HFFc6 (cell line): ENCODE measurements at places on chromosomes 11 and 22.

DNA sequence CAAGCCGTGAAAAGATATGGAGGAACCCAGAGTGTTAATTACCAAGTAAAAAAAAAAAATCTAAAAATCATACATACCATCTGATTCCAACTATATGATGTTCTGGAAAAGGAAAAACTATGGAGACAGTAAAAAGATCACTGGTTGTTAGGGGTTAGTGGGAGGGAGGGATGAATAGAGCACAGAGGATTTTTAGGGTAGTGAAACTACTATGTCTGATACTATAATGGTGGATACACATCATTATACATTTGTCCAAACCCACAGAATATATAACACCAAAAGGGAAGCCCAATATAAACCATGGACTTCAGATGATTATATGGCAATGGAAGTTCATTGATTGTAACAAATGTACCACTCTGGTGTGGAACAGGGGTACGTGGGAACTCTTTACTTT is 74.1 kb downstream of the ENTHD1 start:
- no peak for DNase-seq

GRCh38 chr22:22943521-22944267 is 56.1 kb downstream of the IGLL5 start:
- no peak for DNase-seq

- peak; percentile 79 for DNase-seq
These were observed 71.7 kb upstream of the EED start for GRCh38 chr11:86172894-86173293.

GRCh38 chr11:3049430-3050243 is 7.6 kb downstream of the CARS1 start:
- peak; percentile 96 for DNase-seq

DNA sequence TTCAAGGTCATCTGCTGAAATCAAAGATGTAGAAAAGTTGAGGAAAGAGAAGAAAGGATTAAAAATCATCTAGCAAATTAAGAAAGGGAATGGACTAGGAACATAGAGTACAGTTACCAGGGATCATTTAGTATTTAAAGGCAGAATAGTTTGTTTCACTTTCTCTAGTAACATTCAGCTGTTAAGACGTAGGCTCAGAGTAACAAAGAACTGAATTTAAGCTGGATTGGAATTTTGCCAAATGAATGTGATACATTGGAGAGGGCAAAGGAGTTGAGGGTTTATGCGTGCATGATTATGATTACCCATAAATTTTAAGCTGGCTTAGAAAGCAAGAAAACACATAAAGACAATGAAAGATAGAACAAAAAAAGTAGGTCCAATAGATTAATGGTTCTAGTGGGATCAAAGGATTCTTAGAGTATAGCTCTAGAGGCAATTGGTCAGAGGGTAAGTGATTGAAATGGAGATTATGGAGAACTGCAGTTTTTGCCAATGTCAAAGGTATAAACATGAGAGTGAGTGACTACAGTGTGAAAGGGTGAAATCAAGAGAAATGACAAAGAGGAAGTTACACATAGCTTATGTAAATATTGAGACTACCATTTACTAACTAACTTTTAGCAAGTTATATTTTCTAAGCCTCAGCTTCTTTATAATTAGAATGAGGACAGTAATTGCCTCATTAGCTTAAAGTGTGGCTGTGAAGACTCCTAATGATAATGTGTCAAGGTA is 190.0 kb downstream of the GRIA4 start:
- DNase-seq: no peak

- no peak for DNase-seq
These were observed 58.4 kb downstream of the EFCAB6 start for GRCh38 chr22:43753688-43754087.

- no peak for DNase-seq
These were observed 326.4 kb downstream of the GUCY1A2 start for GRCh38 chr11:106691807-106692365.

DNA sequence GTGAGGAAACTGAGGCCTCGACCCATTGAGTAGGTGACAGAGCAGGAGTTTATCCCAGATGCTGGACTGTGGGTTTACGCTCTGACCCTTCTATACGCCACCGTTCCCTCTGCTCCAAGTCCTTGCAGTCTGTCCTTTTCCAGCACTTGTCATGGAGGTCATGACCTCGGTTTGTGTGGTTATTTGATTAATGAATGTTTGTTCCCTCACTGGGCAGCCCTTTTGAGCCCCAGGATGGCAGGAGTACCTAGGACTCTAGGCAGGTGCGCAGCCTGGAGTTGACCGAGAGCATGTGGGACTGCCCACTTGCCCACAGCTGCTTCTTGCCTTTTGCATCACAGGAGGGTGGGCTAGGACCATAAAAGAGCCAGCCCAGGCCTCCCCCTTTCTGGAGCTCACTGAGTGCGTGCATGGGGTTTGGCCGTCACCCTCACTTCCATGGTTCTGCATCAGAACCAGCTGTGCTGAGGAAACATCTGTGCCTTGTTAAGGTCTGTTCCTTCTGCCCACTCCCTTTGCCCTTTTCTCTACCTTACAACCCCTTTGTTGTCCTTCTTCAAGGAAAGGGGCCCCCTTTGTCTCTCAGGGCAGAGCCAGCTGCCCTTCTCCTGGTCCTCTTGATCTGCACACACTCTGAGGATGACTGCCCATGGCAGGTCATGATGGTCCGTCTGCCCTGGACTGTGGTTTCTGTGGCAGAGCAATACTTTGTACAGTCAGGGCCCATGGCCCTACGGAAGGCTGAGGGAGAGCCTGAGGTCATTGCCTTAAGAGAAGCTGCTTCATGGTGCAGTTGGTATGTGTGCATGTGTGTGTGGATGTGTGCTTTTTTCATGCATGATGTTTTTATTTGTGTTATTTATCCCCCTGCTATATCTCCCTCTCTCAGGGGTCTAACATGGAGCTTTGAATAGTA is 38.2 kb downstream of the BMAL1 start:
- no peak for DNase-seq

GRCh38 chr22:19050117-19050516 is 72.1 kb downstream of the DGCR2 start:
- DNase-seq: no peak
